ENCODE measurements at places on chromosomes 6 and 20.

DNA sequence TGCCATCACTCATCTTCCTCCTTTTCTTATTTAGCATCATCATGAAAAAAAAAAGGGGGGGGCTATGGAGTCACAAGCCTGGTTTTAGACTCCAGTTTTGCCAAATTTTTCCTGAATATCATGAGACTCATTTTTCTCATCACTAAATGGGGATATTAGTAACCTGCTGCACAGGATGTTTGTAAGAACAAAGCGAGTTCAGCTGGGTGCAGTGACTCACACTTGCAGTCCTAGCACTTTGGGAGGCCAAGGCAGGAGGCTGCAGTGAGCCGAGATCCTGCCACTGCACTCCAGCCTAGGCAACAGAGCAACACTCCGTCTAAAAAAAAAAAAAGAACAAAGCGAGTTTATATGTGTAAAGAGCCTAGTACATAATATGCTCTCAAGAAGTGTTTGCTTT lies 82.8 kb downstream of the TFAP2A start:
- no peak for DNase-seq

- no peak for DNase-seq
Measured at GRCh38 chr6:36533321-36533720, 14.0 kb downstream of the STK38 start.

DNA sequence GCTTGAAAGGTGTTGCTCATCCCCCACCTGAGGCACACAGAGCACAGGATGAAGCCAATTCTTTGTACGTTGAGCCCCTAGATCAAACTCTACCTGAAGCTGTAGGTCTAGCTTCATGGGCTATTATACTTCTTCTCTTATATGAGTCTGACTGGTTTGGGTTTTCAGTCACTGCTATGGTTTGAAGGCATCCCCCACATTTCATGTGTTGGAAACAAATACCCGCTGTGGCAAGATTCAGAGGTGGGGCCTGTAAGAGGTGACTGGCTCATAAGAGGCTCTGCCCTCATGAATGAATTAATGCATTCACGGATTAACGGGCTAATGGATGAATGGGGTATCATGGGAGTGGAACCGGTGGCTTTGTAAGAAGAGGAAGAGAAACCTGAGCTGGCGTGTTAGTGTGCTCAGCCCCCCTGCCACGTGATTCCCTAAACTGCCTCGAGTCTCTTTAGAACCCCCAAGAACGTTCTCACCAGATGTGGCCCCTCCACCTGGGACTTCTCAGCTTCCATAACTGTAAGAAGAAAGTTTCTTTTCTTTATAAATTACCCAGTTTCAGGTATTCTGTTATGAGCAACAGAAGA lies 39.2 kb downstream of the PREX1 start:
- DNase-seq = no peak

GRCh38 chr6:27280540-27281000 lies 31.5 kb downstream of the POM121L2 start:
- no peak for DNase-seq

- no peak for DNase-seq
Measured at GRCh38 chr6:140806431-140806830, 1326.3 kb upstream of the GJE1 start.

GRCh38 chr6:144497650-144498049 lies 212.5 kb downstream of the UTRN start:
- DNase-seq = no peak

DNA sequence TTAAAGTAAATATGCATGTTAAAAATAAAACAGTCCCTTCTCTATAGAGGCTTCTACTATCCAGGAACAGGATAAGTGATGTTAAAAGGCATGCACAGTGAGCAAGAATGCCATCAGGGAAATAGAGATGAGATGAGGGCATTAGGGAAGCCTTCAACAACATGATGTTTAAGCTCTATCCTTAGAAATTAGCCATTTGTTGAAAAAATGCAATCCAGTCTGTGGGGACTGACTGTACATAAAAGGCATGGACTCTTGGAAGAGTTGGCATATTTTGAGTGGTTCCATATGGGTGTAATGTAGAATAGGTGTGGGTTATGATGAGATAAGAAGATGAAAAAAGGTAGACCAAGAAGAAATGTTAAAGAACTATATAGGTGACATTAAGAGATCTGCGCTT lies 5.8 kb downstream of the KIAA0319 start:
- DNase-seq = no peak

GRCh38 chr6:46983007-46983411 lies 59.1 kb downstream of the ADGRF1 start:
- DNase-seq = no peak

DNA sequence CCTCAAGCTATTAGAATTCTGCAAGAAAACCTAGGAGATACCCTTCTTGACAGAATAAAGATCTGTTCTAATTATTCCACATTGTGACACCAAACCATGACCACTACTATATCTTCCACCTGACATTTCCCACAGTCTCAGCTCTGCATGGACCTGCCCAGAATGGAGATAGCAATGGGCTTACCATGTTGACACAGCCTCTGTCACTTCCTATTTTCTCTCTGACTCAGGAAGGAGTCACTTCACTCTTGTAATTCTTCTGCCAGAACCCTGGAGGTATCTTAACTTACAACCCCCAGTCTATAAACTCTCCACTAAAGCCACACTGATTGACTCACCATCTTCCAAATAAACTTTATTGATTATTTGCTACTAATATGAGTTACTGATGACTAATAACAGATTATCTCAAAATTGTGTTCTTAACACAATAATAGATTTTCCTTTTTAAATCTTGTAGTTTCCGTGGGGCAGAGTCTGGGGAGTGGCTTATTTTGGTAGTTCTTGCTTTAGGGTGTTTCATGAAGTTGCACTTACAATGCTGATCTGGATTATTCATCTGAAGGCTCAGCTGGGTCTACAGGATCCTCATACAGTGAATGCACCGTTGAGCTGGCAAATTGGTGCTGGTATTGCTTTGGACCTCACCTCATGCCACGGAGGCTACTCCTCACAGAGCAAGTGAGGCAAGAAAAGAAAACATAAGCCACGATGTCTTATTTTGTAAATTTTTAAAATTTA lies 869.9 kb downstream of the KIF16B start:
- no peak for DNase-seq

- no peak for DNase-seq
Measured at GRCh38 chr6:149239573-149240209, 77.8 kb upstream of the TAB2 start.

DNA sequence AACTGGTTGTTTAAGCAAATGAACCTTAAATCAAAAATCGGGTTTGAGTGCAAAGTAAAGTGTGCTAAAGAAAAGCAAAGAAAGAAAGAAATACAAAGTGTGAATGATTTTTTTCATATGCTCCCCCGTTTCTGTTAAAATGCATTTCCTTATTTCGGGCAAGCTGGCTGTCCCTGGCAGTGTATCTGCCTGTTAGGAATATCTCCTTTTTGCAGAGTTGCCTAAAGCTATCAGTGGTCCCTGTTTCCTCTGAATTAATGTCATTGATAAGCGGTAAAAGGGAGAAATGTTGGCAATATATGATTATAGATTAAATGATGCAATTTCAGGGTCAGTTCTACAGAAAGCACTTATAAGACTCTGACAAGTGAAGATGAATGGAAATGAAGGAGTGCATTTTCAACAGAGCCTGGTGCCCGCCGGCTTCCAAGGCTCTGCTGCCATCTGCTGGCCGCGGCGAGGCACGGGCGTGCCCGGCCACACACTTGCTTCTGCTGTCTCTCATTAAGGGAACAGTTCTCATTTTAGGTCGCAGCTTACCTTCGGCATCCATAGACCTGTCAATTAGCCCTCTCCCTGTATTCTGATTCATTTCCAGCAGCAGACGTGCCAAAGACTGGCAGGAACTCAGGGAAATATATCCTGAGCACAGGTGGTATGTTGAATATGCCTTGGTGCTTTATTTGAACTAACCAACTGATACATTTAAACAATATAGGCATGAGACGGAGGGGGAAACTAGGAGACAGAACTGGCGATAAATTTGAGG lies 381.9 kb downstream of the C6orf118 start:
- DNase-seq = peak; percentile 11

DNA sequence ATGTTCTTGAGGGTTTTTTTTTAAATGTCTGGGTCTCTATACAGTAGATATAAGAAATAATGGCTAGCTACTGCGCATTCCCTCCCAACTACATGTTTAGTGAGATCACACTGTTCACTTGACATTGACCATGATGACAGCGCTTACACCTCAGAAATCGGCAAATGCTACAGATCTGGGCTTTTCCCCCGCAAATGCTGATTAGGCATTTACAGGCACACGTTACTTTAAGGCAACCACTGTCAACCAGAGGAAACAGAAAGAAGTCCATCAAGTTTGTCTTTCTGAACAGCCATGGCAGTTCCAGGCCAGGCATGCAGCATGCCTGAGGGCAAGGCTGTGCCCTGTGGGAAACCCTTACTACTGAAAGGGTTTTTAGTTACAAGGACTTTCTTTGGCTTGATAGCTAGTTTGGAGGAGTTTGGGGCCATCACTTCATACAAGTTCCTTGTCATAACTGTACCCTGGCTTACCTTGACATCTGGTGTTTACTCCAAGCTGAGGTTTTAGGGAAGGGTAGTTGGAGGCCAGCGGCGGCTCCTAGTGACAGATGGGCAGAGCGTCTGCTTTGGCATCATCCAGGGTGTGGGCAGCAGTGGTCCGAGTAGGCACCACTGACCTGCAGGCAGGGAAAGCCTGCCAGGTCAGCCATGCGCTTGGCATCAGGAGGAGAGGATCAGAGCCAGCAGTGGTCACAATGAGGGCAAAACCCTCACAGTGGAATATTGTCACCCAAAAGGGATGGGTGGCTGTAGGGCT lies 43.0 kb downstream of the CFAP61 start:
- no peak for DNase-seq

- no peak for DNase-seq
Measured at GRCh38 chr6:52696418-52696817, 25.5 kb downstream of the TMEM14A start.

DNA sequence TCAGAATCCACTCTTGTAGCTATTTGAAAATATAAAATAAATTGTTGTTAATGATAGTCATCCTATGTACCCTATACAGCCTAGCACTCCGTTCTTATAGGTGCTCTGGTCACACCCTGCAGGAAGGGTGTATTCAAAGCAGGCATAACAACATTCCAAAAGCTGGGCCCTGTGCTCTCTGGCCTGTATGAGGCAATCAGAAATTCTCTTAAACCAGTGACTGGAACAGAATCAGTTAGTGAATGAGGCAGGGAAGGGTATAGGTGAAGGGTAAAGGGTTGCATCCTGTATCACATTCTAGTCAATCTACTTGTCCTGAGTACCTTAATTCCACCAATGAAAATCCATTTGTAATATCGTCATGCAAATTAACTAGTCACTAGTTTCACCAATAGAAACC lies 154.5 kb upstream of the ZNF217 start:
- DNase-seq = no peak

DNA sequence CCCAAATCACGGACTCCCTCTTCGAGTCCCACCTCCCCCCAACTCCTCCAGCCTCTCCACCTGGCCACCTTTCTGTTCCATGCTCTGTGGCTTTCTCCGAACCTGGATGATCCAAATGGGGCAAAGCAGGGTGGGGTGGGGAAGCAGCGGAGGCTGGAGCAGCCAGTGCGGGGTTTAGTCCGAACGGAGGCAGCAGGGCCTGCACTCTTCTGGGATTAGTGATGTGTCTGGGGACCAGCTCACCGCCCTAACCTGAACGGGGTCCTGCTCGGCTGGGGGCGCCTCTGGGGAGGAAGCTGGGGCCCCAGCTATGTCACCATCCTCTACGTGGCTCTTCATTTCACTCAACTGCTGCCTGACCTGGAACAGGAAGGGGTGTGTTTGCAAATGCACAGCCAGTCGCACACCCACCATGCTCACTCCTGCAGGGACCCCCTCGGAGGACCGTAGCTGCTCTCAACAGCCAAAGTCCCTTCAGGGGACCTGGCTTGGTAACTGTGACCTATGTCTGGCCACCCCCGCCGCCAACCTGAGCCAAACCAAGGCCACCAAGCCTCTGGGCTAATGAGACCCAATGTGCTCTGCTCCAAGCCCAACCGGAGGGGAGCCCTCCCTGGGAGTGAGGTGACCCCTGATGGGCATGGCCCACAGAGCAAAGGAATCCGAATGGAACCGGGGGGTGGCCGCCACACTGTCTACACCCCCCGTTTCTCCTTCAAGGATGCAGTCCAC lies 46.8 kb downstream of the DSTN start:
- DNase-seq = no peak

DNA sequence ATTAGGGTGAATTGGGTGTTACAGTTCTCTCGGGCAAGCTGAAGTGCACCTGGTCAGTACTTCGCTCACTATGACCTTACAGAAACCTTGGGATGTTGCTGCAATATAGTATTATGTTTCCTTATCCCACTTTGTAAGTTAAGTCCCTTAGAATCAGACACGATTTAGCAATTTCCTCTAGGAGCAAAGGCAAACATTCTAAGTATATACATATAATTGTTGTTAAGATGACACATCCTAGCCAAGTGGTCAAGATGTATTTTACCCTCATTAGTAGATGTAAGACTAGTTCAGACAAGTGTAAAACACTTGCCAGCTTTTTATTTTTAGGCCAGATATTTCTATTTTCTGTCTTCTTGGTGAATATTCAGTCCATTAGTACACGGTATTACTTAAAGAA lies 31.1 kb upstream of the RGS17 start:
- DNase-seq = no peak
